ENCODE measurements at places on chromosomes 6 and 20. TPM values are rescaled to one million over a fixed set of nuclear protein-coding genes. Genes with fewer than 3 reads are reported as not detected.

Gene NHLRC1
- 0.29 TPM for total RNA-seq

Gene EEF1A2
- not detected for total RNA-seq

Gene CPNE5
- not detected for total RNA-seq

Gene IPCEF1
- total RNA-seq: not detected

Gene DEFB132
- total RNA-seq: not detected

Gene NFATC2
- not detected for total RNA-seq

Gene TDP2
- total RNA-seq: 26.2 TPM

Gene NHSL1
- total RNA-seq: 0.89 TPM

Gene HDGFL1
- not detected for total RNA-seq

Gene PPDPF
- 178 TPM for total RNA-seq

Gene F13A1
- not detected for total RNA-seq

Gene PDYN
- total RNA-seq: not detected

Gene SALL4
- not detected for total RNA-seq

Gene B3GAT2
- under 0.01 TPM for total RNA-seq

Gene RSPO3
- total RNA-seq: not detected

Gene TMEM200A
- total RNA-seq: 7.3 TPM

Gene ABHD16B
- not detected for total RNA-seq

All from myometrial cell (primary cell).